Suppressor macrophage treated with lipopolysaccharide for 4 hours (primary cell): ENCODE measurements at places on chromosomes 2 and 18.

DNA sequence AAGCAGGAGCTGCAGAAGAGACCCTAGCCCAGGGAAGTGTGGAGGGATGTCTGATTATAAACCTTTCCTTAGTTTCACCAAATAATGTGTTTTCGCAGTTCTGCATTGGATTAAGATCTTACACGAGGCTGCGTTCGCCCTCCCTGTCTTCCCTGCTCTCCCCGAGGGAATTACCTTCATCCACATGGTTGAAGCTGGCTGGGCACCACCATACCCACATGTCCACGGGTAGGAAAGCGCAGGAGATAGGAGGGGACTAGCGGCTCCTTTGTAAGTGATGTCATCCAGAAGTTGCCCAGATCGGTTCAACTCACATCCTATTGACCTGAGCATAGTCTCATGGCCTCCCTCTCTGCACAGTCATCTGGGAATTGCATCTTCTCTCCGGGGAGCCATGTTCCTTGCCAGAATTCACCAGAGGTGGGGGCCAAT, 1.1 kb downstream of the TTL start:
- DNase-seq, result peak; percentile 33

DNA sequence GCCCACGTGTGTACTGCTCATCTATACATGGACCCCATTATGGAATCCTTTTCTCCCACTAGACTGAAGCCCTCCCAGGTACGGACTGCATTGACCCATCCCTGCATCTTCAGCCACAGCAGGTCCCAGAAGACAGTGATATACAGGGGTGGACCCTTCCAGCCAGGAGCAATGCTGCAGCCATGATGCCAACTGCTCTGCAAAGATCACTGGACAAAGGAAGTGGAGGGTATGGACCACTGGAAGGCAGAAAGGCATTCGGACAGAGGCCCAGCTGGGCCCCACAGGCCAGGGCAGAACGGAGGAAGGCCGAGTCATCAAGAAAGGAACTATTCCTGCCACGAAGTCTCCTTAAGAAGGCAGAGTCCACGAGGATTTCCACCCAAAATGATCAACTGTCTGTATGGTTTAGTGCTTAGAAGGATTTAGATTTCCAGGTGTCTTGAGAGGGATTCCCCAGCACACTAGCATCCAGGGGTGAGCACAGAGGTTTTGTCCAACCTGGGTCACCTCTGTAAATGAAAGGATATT, 93.4 kb downstream of the TWIST2 start:
- no peak for DNase-seq

GRCh38 chr2:240249423-240250149, 109.1 kb upstream of the OTOS start:
- DNase-seq, result no peak

DNA sequence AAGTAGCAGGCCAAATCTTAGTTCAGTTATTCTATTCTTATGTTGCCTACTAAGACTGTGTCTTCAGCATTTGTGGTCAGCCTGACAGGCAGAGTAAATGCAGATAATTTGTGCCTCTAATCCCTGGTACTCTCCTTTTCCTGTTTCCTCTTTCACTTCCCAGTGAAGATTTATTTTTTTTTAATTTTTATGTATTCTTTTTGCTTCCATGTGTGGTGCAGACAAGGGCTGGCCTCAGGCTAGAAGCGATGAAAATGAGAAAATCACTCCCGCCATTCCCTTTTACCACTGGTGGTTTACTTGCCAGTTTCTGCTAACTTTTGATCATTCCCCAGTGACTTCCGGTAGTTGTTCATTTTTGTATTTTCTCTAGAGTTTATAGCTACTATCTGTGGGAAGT, 30.9 kb downstream of the DSEL start:
- no peak for DNase-seq

DNA sequence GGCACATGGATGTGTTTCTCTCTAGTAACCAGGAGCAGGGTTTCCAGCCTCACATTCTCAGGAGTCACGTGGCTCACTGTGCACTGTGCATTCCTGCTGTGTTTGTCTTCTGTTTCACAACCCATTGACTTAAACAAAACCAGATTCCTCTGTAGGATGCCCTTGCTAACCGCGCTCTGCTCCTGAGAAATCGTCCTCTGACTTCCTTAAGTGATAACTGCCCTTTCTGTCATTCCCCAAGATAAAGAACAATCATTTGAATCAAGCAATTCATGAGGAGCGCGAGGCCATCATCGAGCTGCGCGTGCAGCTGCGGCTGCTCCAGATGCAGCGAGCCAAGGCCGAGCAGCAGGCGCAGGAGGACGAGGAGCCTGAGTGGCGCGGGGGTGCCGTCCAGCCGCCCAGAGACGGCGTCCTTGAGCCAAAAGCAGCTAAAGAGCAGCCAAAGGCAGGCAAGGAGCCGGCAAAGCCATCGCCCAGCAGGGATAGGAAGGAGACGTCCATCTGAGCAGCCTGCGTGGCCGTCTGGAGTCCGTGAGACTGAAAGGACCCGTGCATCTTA, 60.2 kb downstream of the RALBP1 start:
- no peak for DNase-seq

DNA sequence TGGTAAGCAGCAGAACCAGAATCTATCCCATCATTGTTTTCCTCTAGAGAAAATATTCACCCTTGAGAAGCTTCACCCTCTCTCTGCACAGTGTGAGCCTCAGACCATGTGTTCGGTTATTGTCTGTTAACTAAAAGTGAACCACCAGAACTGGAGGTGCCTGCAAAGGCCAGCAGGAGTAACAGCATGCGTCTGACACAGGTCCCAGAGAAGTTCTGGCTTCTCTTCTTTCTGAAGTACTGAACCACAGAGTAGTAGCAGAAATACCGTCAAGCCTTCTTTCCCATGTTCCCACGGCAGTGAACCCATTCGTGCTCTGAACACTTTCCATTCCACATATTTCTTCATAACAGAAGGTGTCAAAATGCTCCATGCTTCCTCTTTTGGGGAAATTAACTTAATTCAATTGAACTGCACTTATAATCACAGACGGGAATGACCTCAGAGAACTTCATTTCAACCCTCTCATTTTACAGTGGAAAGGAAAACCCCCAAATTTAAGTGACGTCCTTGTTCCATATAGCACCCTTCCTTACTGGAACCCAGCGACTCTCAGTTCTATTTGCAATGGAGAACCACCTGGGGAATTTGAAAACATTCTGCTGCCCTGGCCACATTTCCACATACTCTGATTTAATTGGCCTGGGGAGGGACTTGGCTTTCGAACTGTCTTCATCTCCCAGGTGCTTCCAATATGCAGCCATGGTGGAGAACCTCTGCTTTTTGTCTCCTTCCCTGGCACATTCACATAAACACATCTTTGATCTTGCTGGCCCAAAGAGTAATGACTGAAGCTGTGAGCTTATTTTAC, 519.1 kb downstream of the RNF144A start:
- no peak for DNase-seq

DNA sequence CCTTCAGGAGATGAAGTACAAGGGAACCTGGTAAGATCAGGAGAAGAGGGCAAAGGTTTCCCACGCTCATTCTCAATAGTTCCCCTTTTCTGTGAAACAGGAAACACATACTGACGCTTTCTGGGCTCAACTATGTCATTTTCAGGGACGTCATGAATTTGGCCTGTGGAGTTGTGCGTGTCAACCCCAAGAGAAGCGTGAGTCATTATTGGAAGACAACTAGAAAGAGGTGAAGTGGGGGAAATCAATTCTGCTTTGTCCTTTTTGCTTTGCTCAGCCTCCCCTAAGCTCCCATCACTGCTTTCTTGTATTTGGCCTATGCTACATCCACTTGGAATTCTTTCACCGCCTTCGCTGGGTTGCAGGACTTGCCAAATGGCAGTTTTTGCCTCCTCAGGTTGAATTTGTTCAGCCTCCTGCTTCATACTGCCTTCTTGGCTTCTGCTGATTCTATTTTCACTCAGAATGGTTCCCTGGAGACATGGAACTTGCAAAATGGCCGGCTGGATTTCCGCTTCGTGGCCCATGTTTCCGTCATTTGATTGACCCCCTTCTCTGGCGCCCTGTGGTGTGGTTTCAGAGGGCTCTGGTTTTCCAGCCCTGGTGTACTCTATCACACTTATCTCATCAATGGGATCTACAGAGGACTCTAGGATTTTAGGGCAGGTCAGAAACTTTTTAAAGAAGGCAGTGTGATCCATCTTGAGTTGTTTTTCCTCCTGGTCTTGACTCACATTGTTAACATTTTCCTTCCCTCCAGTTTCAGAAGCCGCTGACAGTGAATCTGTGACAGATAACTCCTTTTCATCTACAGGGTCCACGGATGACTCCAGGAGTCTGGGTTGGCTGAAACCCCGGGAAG, 93.3 kb downstream of the ALPK2 start:
- peak; percentile 98 for DNase-seq

- no peak for DNase-seq
These were observed 11.8 kb upstream of the GNLY start for GRCh38 chr2:85682378-85682777.

GRCh38 chr2:10120158-10120876, 2.2 kb upstream of the RRM2 start:
- DNase-seq, result peak; percentile 89

DNA sequence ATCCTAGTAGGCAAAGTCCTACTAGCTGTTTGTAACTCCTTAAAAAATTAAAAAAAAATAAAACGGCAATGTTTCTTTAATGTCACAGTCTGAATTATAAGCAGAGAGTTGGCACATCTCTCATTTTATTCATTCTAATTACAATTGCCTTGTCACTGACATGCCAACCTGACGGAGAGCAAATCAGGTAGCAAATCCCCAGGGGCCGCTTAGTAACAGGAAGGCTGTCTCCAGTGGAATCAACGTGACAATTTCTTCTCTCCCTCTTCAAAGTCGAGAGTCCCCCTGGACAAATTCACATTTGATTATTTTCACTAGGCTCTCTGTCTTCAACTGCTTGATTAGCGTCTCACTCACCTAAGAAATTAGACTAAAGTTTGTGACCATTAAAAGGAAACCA, 1598.9 kb upstream of the PIK3C3 start:
- DNase-seq, result no peak

- peak; percentile 41 for DNase-seq
These were observed 60.6 kb downstream of the SERTAD2 start for GRCh38 chr2:64593035-64593655.

DNA sequence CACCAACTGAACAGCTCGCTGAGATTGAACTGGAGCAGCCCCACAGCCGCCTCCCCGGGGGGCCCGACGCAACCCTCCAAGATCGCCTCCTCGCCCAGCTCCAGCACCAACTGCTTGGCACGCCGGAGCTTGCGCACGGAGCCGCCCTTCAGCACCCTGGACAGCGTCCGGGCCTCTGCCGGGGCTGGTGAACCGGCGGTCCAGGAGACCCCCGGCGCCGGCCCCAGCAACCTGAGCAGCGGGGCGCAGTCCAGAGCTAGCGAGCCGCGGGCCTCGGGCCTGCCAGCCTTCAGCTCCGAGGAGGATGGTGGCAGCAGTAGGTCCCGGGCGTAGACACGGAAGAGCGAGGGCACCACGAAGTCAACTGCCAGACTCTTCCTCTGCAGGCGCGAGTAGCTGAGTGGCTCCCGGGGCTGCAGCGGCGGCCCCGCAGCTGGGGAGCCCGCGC, 1.2 kb downstream of the ALK start:
- peak; percentile 35 for DNase-seq

DNA sequence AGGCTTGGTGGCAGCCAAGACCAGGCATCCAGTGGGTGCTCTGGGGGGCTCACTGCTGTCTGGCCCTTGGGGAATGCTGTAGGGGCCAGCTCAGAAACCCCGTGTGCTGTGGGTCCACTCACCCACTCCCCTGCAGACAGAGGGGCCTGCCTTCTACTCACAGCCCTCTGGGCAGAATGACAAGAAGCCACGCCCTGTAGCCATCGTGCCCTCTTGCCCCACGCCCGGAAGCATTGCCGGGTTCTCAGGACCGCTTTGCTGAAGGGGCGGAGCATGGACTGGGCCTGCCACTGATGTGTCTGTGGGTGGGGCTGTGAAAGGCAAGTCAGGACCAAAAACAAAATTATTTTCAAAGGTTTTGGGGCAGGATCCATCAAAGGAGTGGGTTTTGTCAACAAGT, 27.8 kb downstream of the GLI2 start:
- no peak for DNase-seq

- DNase-seq, result no peak
These were observed 29.8 kb upstream of the ACTG2 start for GRCh38 chr2:73862987-73863386.

GRCh38 chr2:42342061-42342794, 18.8 kb downstream of the COX7A2L start:
- peak; percentile 35 for DNase-seq

- no peak for DNase-seq
These were observed 79.6 kb upstream of the LCLAT1 start for GRCh38 chr2:30367232-30368070.

- no peak for DNase-seq
These were observed 135.6 kb downstream of the CDH2 start for GRCh38 chr18:28041366-28041765.

DNA sequence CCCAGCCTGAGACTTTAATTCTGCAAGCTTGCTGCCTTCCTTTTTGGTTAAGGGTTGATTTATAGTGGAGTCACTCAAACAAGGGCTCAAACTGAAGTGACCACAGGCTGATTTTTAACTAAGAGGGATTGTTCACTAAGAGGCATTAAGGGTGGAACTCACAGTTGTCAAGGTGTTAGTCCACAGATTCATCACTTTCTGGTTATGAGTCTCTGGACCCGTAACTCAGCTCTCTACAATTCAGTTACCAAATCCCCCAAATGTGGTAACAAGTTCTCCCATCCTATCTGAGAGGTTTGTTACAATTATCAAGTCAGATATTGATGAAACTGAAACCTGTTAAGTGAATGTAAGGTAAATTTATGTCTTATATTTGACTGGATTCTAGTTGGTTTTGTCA, 185.9 kb upstream of the KLHL14 start:
- no peak for DNase-seq

DNA sequence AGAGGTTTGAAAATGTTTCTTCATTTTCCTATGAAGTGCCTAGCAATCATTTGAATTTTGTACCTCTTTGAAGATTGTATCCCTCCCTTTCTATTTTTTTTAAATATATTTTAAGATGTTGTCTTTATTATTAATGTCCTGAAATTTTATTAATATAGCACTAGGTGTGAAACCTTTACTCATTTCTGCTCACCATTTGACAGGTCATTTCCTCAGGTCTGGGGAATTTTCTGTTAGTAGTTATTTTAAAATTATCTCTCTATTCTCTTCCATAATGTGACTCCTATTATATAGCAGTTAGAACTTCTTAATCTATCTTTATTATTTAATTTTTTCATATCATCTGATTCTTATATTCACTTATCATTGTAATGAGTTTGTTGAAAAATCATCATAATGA, 1038.6 kb upstream of the SLC39A10 start:
- no peak for DNase-seq

GRCh38 chr2:74515981-74516633, 1.9 kb downstream of the TLX2 start:
- DNase-seq, result peak; percentile 65

GRCh38 chr2:143514413-143514812, 385.2 kb downstream of the ARHGAP15 start:
- DNase-seq, result no peak

GRCh38 chr18:11497585-11497984, 111.8 kb upstream of the SLC35G4 start:
- DNase-seq, result no peak

DNA sequence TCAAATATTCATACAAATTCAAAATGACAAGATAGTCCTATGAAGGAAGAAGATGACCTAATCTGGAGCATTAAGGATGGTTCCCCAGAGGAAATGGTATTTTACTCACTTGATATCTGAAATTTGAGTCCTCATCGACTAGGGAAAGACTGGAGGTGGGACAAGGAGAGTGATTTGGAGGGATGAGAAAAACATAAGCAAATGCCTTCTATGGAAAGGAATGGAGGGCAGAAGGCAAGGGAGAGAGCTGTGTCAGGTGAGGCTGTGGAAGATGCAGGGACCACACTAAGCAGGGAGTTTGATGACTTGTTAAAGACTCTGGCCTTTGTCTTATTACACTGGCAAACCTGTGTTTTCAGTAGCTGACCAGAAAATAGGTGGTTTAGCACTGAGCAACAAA, 38.4 kb downstream of the CALCRL start:
- DNase-seq, result no peak
